Sigmoid colon (tissue), 7 donors: ENCODE measurements at places on chromosomes 3 and 15. TPM values are rescaled to one million over a fixed set of nuclear protein-coding genes. Genes with fewer than 3 reads are reported as not detected.
A peak's percentile ranks its signal among the peaks of the same experiment; 100 is the strongest.

- DNase-seq = no peak
- H3K4me1 ChIP-seq = no peaks in the 10 kb centered on the region
- no peak overlapping the region for H3K27ac ChIP-seq
- H3K36me3 ChIP-seq = no peaks in the 10 kb centered on the region
- no peak overlapping the region for H3K4me3 ChIP-seq
Observed at GRCh38 chr3:166177130-166177529, 339.9 kb upstream of the BCHE start.

DNA sequence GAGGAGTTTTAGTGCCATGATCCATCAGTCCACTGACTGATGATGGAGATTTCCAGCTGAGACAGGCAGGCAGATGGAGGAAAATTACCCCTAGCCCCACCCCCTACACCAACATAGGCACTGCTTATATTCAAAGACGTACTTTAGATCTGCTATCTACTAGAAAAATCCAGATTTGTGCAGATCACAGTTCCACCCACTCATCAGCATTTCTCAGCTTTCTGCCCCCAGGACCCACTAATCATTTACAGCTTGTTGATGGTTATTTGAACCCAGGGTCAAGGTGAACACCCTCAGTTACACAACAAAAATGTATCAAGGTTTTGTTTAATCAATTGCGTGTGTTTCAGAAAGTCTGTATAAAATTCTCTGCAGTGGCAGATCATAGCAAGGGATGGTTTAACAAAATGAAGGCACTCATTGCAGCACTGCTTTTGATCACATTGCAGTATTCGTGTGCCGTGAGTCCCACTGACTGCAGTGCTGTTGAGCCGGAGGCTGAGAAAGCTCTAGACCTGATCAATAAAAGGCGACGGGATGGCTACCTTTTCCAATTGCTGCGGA, at the start of gene HRG:
Gene HRG, plus strand, starts transcription at position 390 of the 564 bp plus-strand sequence. Its CDS starts 18 bp downstream, at position 408.
- DNase-seq = no peak
- H3K27ac ChIP-seq = no peak within 1 kb of the TSS
- H3K4me3 ChIP-seq = no peak within 1 kb of the TSS
- H3K27me3 ChIP-seq = peaks cover 12% of the 10 kb centered on the region
- H3K36me3 ChIP-seq = no peaks in the 10 kb centered on the region
- H3K4me1 ChIP-seq = no peaks in the 10 kb centered on the region

- H3K4me1 ChIP-seq = peaks cover 12% of the 10 kb centered on the region
- DNase-seq = no peak
- H3K36me3 ChIP-seq = peaks cover 12% of the 10 kb centered on the region
- no peak overlapping the region for H3K4me3 ChIP-seq
- H3K27me3 ChIP-seq = no peaks in the 10 kb centered on the region
Observed at GRCh38 chr3:98594628-98595324, 1.4 kb upstream of the CPOX start.

DNA sequence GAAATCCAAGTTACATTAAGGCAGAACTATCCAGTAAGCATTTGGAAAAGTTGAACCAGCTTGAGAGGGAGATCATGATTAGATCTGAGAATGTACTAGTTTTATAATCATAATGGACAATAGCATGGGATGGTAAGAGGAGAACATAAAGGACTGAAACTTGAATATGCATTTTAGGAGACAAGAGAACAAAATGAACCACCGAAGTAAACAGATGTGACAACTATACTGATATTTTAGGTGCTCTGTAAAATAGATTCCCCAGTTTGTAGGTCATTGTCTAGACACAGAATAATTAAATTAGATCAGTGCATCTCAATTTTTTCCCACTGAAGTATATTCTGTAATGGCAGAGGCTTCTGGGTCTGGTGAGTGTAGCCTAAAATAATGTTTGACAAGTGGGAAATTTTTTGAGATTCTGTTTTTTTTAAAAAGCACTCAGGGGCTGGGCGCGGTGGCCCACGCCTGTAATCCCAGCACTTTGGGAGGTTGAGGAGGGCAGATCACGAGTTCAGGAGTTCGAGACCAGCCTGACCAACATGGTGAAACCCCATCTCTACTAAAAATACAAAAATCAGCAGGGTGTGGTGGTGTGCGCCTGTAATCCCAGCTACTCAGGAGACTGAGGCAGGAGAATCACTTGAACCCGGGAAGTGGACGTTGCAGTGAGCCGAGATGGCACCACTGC, 16.3 kb downstream of the ECT2 start:
- H3K27me3 ChIP-seq = no peaks in the 10 kb centered on the region
- no peaks in the 10 kb centered on the region for H3K36me3 ChIP-seq
- no peak for DNase-seq
- H3K4me3 ChIP-seq = no peak overlapping the region

- no peaks in the 10 kb centered on the region for H3K36me3 ChIP-seq
- no peak overlapping the region for H3K27ac ChIP-seq
- no peak overlapping the region for H3K4me3 ChIP-seq
- no peaks in the 10 kb centered on the region for H3K27me3 ChIP-seq
- H3K4me1 ChIP-seq = no peaks in the 10 kb centered on the region
Observed at GRCh38 chr3:10927551-10927950, 65.0 kb upstream of the SLC6A1 start.

GRCh38 chr15:63489352-63489751, 15.0 kb upstream of the USP3 start:
- no peak overlapping the region for H3K27ac ChIP-seq
- H3K4me1 ChIP-seq = peaks cover 14% of the 10 kb centered on the region
- no peak for DNase-seq
- H3K36me3 ChIP-seq = no peaks in the 10 kb centered on the region

- H3K27me3 ChIP-seq = no peaks in the 10 kb centered on the region
- H3K4me1 ChIP-seq = peaks cover 100% of the 10 kb centered on the region
- H3K36me3 ChIP-seq = peaks cover 26% of the 10 kb centered on the region
- H3K4me3 ChIP-seq = no peak overlapping the region
Observed at GRCh38 chr15:99118258-99118632, 13.4 kb downstream of the SYNM start.

GRCh38 chr3:77370413-77370812, 330.5 kb downstream of the ROBO2 start:
- no peak for DNase-seq
- H3K27me3 ChIP-seq = no peaks in the 10 kb centered on the region
- no peaks in the 10 kb centered on the region for H3K4me1 ChIP-seq
- H3K27ac ChIP-seq = no peak overlapping the region

DNA sequence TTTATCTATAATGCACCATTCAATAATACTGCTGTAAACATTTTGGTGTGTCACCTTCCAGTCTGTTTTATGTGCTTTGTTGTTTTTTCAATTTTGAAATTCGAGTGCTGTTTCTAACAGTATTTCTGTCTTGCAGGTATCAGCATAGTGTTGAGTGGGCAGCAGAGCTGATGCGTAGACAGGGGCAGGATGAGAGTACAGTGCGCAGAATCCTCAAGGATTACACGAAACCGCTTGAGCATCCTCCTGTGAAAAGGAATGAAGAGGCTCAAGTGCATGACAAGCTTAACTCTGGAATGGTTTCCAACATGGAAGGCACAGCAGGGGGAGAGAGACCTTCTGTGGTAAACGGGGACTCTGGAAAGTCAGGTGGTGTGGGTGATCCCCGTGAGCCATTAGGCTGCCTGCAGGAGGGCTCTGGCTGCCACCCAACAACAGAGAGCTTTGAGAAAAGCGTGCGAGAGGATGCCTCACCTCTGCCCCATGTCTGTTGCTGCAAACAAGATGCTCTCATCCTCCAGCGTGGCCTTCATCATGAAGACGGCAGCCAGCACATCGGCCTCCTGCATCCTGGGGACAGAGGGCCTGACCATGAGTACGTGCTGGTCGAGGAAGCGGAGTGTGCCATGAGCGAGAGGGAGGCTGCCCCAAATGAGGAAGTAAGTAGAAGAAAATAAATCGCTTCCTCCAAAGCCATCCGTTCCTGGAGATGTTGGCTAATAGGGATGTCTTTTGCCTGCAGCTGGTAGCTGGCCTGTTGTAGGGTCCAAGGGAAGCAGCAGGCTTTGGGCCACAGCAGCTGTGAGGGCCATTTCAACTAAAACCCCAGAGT, 19.1 kb downstream of the TSEN2 start:
- H3K4me3 ChIP-seq = no peak overlapping the region
- H3K27me3 ChIP-seq = no peaks in the 10 kb centered on the region
- peaks cover 7% of the 10 kb centered on the region for H3K4me1 ChIP-seq
- no peak for DNase-seq

GRCh38 chr3:180546863-180547262, 55.1 kb upstream of the TTC14 start:
- no peaks in the 10 kb centered on the region for H3K4me1 ChIP-seq
- no peak overlapping the region for H3K4me3 ChIP-seq
- H3K27me3 ChIP-seq = no peaks in the 10 kb centered on the region
- H3K27ac ChIP-seq = no peak overlapping the region
- H3K36me3 ChIP-seq = no peaks in the 10 kb centered on the region

- no peak for DNase-seq
- no peaks in the 10 kb centered on the region for H3K27me3 ChIP-seq
- no peak overlapping the region for H3K4me3 ChIP-seq
- H3K27ac ChIP-seq = no peak overlapping the region
- no peaks in the 10 kb centered on the region for H3K36me3 ChIP-seq
- no peaks in the 10 kb centered on the region for H3K4me1 ChIP-seq
Observed at GRCh38 chr3:178302966-178303930, 233.0 kb upstream of the KCNMB2 start.

- no peaks in the 10 kb centered on the region for H3K27me3 ChIP-seq
- H3K36me3 ChIP-seq = no peaks in the 10 kb centered on the region
- H3K4me3 ChIP-seq = peak overlapping the region; percentile 72
- peak; percentile 50 for DNase-seq
- H3K27ac ChIP-seq = peak overlapping the region; percentile 95
Observed at GRCh38 chr15:89087161-89087829, 961 bp upstream of the ABHD2 start.

DNA sequence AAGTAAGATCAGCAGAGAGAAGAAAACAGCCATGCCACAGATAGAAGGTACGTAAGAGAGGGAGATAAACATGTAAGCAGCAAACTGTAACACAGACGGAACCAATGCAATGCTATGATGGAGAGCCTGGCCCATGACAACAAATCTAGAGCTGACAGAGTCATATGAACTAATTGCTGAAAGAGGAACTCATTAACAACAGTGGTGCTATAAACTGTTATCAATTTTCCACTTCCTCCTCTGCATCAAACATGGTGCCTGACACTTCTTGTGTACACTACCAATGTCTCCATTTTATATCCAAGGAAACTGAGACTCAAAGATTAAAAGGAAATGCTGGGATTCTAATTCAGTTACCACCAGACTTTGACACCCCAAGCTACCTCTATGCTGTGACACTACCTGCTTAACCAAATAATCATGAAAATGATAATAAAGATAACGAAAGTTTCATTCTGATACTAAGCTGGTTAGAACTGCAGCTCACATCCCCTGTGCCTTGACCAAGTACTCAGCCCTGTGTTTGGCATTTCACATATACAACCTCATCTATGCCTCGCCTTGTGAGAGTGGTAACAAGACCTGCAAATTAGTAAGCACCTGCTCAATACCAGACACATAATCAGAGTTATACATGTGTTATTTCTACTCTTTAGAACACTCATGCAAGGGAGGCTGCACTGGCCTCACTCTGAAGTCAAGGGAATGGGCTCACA, 79.3 kb downstream of the ANO10 start:
- DNase-seq = no peak
- no peak overlapping the region for H3K4me3 ChIP-seq
- no peaks in the 10 kb centered on the region for H3K4me1 ChIP-seq
- no peaks in the 10 kb centered on the region for H3K27me3 ChIP-seq
- H3K27ac ChIP-seq = no peak overlapping the region

GRCh38 chr15:45674677-45675076, 39.8 kb downstream of the SQOR start:
- H3K27ac ChIP-seq = no peak overlapping the region
- no peaks in the 10 kb centered on the region for H3K27me3 ChIP-seq
- peaks cover 41% of the 10 kb centered on the region for H3K36me3 ChIP-seq

- peak overlapping the region; percentile 98 for H3K4me3 ChIP-seq
- H3K27ac ChIP-seq = peak overlapping the region; percentile 97
- H3K27me3 ChIP-seq = no peaks in the 10 kb centered on the region
- DNase-seq = no peak
Observed at GRCh38 chr3:182795389-182795782, 2.1 kb downstream of the ATP11B start.

DNA sequence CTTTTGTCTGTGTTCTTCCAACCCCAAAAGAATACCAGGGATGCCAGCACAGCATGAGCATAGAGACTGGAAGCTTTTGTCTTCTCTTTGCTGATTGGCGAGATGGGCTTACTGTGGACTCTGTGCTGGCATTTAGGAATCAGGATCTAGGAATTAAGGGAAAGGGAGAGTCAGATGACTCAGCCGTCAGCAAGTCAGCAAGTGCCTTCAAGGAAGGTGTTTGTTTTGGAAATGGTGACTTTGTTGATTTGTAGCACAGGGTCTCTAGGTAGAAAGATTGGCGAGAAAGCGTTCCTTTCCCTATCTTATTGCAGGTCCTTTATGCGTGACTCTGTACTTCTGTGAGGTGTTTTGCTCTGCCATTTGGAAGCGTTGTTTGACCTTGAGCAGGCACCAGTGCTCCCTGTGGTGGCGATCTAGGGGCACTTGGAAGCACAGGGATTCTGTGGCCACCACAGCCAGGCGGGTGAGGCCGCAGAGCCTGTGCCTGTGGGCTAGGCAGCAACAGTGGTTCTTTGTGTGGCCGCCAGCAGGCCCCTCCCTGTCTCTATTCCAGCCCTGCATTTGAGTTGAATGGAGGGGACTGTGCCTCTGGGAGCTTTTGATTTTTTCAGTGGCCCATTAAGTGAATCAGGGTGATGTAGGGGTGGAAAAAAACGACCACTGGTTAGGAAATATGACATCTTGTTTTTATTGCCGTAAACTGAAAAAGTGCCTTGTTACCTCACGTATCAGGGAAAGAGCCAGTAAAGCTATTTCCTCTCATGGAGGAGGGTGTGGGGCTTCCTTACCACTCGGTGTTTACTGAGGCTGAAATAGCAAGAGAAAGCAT, 19.0 kb downstream of the FAN1 start:
- DNase-seq = peak; percentile 75
- H3K27me3 ChIP-seq = no peaks in the 10 kb centered on the region
- H3K4me1 ChIP-seq = no peaks in the 10 kb centered on the region
- no peak overlapping the region for H3K4me3 ChIP-seq
- peak overlapping the region; percentile 60 for H3K27ac ChIP-seq

DNA sequence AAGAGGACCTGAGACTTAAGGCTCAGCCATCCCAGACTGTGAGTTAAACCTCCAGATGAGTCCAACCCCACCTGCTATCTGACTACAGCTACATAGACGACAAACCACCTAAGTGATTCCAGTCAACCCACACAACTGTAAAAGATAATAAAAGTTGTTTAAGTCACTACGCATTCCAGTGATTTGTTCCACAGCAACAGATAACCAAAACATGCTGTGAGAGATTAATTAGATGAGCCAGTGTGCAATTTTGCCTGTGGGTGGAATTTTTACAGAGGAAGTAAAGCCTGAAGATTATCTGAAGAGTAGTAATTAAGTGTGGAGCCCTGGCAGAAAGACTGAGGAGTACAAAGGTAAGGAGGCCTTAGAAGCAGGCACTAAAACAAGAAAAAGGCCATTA, 5.4 kb downstream of the BTBD1 start:
- H3K4me3 ChIP-seq = no peak overlapping the region
- H3K36me3 ChIP-seq = no peaks in the 10 kb centered on the region
- no peak for DNase-seq
- H3K27me3 ChIP-seq = no peaks in the 10 kb centered on the region

GRCh38 chr3:45056608-45057301, 30.7 kb downstream of the CLEC3B start:
- DNase-seq = no peak
- H3K36me3 ChIP-seq = no peaks in the 10 kb centered on the region
- H3K27me3 ChIP-seq = no peaks in the 10 kb centered on the region
- no peaks in the 10 kb centered on the region for H3K4me1 ChIP-seq
- H3K4me3 ChIP-seq = no peak overlapping the region

PIERCE2 gene
- total RNA-seq = 0.81 TPM

GOLGA6L7 gene
- total RNA-seq = not detected

SKOR1 gene
- total RNA-seq = 1.6 TPM

FRMD5 gene
- total RNA-seq = 1.8 TPM

ARPP21 gene
- 0.83 TPM for total RNA-seq

FURIN gene
- total RNA-seq = 35.0 TPM

PLA2G4D gene
- total RNA-seq = not detected

ASB14 gene
- not detected for total RNA-seq

CCRL2 gene
- total RNA-seq = 0.71 TPM

FBXW12 gene
- total RNA-seq = not detected

SH3GL3 gene
- 0.54 TPM for total RNA-seq
